ENCODE measurements at places on chromosomes 4 and X.

DNA sequence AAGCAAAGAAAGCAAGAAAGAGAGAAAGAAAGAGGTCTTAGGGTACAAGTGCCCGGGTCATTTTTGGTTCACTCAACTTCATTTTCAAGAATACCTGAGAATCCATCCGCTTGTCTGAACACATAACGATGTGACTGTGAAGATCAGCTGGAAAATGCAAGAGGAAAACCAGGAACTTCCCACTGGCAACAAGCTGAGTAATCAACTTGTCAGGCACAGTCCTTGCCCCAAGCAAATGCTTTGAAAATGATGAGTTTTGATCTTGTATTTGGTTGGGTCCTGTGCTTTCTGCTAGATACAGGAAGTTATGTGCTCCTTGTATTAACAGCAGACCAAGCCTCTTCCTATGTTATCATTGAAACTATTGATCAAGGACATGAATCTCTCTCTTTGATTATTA is 239.1 kb downstream of the ASMT start:
- no peak for DNase-seq

DNA sequence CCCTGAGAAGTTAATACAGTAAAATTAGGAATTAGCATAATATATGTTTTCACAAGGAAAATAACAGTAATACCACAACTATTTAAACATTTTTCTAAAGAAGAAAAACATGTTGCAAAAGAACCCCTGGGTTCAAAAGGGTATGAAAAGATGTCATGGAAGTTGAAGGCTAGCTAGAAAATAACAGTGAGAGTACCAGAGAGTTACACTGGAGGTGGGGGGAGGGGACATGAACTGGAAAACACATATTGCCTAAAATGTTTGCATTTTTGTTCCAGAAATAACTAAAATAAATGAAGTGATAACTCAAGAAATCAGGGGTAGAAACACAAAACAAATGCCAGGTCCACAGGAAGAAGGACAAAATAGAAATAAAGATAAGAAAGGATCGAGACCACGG is 336.6 kb upstream of the MAD2L1 start:
- DNase-seq, result no peak

DNA sequence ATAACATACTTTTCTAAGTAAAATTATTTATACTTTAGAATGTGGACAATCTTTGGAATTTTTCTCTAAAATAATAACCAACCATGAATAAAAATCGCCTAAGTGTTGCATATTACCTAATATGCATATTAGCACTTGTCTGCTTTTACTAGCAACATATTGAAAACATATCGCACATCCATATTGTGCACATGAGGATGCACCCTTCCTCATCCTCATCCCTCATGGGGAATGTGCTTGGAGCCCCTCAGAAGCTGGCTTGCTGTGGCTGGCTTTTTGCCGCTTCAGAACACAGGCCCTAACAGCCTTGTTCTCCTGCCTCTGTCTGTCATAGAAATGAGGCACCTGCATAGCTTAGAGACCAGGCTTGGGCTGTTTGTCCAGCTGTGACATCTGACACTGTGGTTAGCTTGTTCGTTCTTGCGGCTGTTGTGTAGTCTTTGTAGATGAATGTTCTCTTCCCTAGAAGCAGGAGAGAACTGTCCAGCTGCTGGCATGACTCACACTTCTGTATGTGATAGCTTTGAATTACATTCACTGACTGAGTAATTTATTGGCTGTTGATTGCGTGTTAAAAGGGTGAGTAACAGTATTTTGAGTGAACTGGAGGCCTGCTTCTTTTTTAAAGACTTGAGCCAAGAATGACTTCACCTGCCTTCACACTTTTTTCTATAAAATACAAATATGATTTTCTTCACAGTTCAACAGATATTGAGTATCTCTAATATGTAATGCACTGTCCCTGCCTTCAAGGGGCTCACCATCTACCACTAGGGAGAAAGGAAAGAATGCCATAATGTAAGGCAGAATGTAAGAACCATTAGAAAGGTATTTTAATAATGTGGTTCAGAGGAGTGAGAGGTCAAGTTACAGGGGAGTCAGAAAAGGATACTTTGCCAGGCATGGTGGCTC is 81.9 kb downstream of the HMGB2 start:
- DNase-seq, result peak; percentile 37

DNA sequence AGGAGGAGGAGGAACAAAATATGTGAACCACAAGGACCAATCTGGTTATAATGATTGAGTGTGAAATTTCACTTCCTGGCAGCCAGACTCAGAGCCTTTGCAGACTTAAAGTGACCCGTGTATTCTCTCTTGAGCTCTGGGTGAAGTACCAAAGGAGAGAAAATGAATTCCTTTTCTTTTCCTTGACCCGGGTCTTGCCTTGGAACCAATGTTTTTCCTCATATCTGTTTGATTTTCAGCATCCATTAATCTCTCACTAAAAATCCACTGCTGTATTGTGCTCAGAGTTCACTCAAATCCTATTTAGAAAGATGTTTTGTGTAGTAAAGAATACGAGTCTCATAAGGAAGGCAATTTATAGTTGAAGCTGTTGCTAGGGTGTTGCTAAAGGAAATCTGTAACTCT is 78.3 kb upstream of the C1QTNF7 start:
- no peak for DNase-seq

GRCh38 chrX:108945883-108946523 is 209.6 kb upstream of the IRS4 start:
- DNase-seq, result no peak

- DNase-seq, result no peak
Measured at GRCh38 chr4:58941286-58941685, 1831.1 kb upstream of the IGFBP7 start.

DNA sequence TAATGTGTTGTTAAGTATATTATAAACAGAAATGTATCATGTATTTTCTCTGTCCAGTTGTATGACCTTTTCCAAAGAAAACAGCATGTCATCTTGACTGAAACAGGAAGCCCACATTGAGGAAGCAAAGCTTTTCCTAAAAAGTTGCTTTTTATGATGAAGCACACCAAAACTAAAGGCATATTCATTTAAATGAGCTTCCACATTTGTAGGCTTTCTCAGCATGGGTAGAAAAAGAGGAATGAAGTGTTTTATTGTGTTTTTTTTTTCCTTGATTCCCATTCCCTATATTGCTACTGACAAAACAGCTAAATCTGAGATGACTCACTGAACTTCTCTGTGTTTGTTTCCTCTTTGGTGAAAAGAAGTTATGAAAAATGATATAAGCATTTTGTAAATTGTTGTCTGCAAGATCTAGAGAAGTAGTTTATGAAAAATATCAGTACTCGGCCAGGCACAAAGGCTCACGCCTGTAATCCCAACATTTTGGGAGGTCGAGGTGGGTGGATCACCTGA is 32.5 kb upstream of the FRAS1 start:
- DNase-seq, result no peak

- DNase-seq, result no peak
Measured at GRCh38 chr4:172794307-172794703, 374.3 kb upstream of the GALNT7 start.

GRCh38 chr4:169099771-169100180 is 89.7 kb upstream of the CBR4 start:
- no peak for DNase-seq

All from hippocampal formation (tissue), 2 donors.